ENCODE measurements at places on chromosomes 11 and 22. TPM values are rescaled to one million over a fixed set of nuclear protein-coding genes. Genes with fewer than 3 reads are reported as not detected.

Gene INSC
- total RNA-seq = 0.87 TPM

Gene SCO2
- 8.3 TPM for total RNA-seq

Gene CCDC73
- total RNA-seq = 0.09 TPM

Gene CASP12
- 0.85 TPM for total RNA-seq

Gene NRIP3
- total RNA-seq = 0.27 TPM

Gene PDXP
- 87.8 TPM for total RNA-seq

Gene GLB1L2
- 45.6 TPM for total RNA-seq

Gene ABCC8
- total RNA-seq = 5.7 TPM

Gene KCNJ1
- not detected for total RNA-seq

Gene C1QTNF5
- total RNA-seq = 20.2 TPM

Gene OSBP2
- total RNA-seq = 4.5 TPM

Gene DEFB131B
- total RNA-seq = not detected

Gene P2RY2
- total RNA-seq = 2.7 TPM

Gene MB
- 71.8 TPM for total RNA-seq

Gene KRTAP5-2
- total RNA-seq = not detected

Gene OR52B6
- not detected for total RNA-seq

Gene BCO2
- total RNA-seq = 3.2 TPM

Gene PGM2L1
- total RNA-seq = 4.3 TPM

Gene USH1C
- not detected for total RNA-seq

Gene SCGB1D2
- 40.5 TPM for total RNA-seq

Gene APOBEC3A
- 1.6 TPM for total RNA-seq
